ENCODE measurements at places on chromosomes 2 and 18.
A peak's percentile ranks its signal among the peaks of the same experiment; 100 is the strongest.

DNA sequence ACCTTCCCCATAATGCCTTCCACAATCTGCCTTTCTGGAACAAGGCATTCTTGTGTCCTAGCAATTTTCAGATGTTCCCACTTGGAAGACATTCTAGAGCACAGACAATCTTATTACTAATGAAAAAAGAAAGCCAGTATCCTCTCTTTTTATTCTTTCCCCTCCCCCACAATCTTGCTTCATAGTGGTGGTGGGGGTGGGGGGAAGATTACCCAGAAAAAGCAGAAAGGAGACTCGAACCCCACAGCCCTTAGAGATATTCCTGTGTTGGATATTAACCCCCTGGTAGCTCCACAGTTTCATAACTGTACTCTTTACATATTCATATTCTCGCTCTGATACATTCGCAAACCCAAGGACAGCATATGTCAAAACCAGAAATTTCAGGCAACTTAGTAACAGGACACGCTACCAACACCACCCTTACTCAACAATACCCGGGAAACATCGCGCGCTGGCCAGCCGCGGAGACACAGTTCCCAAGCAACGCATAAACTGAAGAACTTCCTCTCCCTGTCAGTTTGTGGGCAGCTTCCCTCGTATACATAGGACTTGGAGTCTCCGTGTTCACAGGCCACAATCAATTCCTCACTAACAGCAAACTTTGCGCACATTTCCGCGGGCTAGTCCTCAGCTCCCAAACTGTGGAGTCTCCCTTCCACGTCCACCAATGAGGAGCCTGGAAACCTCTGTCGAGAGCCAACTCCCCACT is 793 bp downstream of the NR4A2 start:
- DNase-seq: peak; percentile 91

- no peak for DNase-seq
These were observed 17.5 kb downstream of the BZW1 start for GRCh38 chr2:200829258-200829655.

DNA sequence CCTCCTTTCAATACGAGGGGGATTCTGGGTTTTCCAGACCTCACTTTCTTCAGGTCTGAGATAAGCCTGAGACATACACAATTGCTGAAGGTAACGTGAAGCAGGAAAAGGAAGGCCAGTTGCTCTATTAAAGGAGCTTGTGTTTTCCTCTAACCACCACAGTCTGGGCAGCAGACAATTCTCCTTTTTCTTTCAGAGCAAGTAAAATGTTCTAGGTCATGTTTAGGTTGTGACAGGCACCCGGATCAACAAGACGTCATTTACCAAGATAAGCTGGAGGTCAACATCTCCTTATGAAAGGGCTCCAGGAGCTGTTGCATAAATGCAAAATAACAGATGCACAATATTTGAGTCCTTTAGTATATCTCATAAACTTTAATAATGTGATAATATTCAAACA is 148.1 kb downstream of the SLC8A1 start:
- no peak for DNase-seq

- no peak for DNase-seq
These were observed 346.1 kb downstream of the DCDC2C start for GRCh38 chr2:4049463-4049862.

GRCh38 chr2:187581125-187581896 is 27.1 kb upstream of the TFPI start:
- DNase-seq: peak; percentile 63

DNA sequence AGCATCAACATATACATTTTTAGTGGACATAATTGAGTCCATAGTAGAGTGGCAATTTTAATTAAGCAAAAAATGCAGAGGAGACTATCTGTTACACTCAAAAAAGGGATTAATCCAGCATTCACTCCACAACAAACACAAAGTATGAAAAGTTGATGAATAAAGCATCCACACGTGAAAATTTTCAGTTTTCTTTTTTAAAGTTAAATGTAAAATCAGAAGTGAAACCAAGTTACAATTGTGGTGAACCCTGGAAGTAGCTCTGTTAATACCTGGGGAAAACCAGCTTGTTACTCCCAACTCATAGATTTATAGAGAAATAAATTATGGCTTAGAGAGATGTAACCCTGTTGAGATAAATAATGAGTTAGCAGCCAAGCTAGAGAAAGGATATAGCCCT is 807.8 kb downstream of the TRIB2 start:
- DNase-seq: no peak

- no peak for DNase-seq
These were observed 18.0 kb upstream of the ARHGAP28 start for GRCh38 chr18:6711467-6711866.

- peak; percentile 81 for DNase-seq
These were observed at the start of gene SNRNP27 for GRCh38 chr2:69893684-69894551. TSS of gene SNRNP27 (plus strand) at chr2:69893956. CDS start at chr2:69893985, 29 bp downstream.

- DNase-seq: peak; percentile 44
These were observed 180.6 kb downstream of the CLIP4 start for GRCh38 chr2:29295845-29296244.
